ENCODE measurements at places on chromosomes 7 and 10. TPM values are rescaled to one million over a fixed set of nuclear protein-coding genes. Genes with fewer than 3 reads are reported as not detected.

GRCh38 chr10:3235996-3236510 is 63.5 kb upstream of the PITRM1 start:
- DNase-seq = no peak

DNA sequence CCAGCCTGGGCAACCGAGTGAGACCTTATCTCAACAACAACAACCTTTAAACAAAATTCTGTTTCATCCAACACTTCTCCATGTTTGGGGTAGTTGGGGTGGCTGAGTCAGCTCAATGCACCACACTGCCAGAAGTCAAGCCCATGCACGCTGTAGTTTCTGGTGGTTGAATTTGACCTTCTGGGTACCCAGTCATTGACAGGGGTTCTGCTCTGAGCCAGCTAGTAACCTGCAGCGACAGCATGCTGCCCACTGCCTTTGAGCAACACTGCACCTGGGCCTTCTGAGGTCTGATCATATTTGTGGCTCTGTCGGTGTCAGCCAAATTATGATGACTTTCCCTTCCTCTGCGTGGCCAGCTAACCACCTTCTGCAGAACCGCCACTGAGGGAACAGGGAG is 84.6 kb upstream of the ZNF438 start:
- no peak for DNase-seq

The ICA1 gene
- 8.1 TPM for polyA plus RNA-seq

- DNase-seq = no peak
Observed at GRCh38 chr10:70112071-70112470, 20.6 kb downstream of the AIFM2 start.

- DNase-seq = no peak
Observed at GRCh38 chr10:3010334-3010733, 57.0 kb upstream of the PFKP start.

- no peak for DNase-seq
Observed at GRCh38 chr10:48251152-48251524, 23.4 kb downstream of the FRMPD2 start.
